WTC11 (cell line): ENCODE measurements at places on chromosomes 4 and X. TPM values are rescaled to one million over a fixed set of nuclear protein-coding genes. Genes with fewer than 3 reads are reported as not detected.
A peak's percentile ranks its signal among the peaks of the same experiment; 100 is the strongest.

MAGEA11 gene
- total RNA-seq = not detected in 3 replicates

- no peak overlapping the region for H3K4me3 ChIP-seq
- H3K36me3 ChIP-seq = no peaks in the 10 kb centered on the region
- H3K27me3 ChIP-seq = no peaks in the 10 kb centered on the region
- H3K27ac ChIP-seq = no peak overlapping the region
- DNase-seq = no peak
These were observed 147.9 kb downstream of the HS6ST2 start for GRCh38 chrX:132810488-132810887.

SMIM43 gene
- total RNA-seq = 0.25 to 0.33 TPM (median 0.25 TPM) in 3 replicates

DNA sequence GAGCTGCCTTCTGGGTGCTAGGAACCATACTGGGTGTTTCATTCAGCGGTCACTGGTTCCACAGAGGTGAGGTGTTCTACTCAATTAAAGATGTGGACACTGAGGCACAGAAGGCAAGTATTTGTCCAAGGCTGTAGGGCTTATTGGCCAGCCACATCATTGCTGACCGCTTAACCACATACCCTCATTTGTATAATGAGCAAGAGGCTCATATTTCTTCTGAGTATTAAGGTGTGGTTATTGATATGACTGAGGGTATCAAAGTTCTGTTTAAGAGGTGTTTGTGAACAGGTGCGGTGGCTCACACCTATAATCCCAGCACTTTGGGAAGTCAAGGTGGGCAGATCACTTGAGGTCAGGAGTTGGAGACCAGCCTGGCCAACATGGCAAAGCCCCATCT lies 14.3 kb downstream of the RNF4 start:
- H3K27ac ChIP-seq = 0 out of 2 replicates have a peak overlapping the region, but pooled peaks have one; percentile 7
- H3K4me3 ChIP-seq = no peak overlapping the region
